Stimulated activated CD4-positive, alpha-beta T cell treated with anti-CD3 and anti-CD28 coated beads, Interleukin-15, amount 100 ng/mL, for 48 hours (primary cell): ENCODE measurements at places on chromosomes 16 and 17.

DNA sequence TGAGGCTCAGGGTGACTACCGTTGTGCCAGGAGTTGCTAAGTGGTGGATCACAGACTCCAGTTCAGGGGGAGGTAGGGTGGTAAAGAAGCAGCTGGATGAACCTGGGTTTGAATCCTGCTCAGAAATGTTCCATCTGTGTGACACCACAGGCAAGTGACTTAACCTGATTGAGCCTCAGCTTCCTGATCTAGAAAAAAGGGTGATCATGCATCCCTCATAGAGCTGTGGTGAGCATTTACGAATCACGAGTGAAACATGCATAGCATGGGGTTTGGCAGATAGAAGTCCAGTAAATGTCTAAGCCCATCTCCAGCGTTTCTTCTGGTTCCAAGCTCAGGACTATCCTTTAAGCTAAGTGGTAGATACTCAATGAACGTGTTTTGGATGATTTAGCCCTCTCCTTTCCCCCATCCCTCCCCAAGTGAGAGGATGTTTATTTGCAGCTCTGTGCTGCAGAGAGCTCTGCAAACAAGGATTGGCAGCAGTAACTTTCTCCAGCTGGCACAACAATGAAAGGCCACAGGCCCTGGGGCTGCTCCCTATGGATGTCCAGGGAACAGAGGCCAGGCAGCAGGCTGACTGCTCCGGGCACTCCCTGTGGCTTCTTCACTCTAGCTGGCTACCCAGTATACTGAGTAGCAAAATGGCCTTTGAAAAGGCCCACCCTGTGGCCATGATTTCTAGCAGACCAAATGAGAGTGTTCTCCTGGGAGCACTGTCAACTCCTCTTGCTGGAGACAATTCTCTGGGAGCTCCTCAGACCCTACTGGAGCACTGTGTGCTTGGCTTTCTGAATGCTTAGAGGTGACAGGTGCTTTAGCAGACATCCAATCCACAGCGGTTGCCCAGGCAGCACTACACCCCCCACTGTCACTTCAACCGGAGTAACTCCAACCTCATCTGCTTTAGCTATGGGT is 21.3 kb downstream of the CA4 start:
- DNase-seq: no peak

DNA sequence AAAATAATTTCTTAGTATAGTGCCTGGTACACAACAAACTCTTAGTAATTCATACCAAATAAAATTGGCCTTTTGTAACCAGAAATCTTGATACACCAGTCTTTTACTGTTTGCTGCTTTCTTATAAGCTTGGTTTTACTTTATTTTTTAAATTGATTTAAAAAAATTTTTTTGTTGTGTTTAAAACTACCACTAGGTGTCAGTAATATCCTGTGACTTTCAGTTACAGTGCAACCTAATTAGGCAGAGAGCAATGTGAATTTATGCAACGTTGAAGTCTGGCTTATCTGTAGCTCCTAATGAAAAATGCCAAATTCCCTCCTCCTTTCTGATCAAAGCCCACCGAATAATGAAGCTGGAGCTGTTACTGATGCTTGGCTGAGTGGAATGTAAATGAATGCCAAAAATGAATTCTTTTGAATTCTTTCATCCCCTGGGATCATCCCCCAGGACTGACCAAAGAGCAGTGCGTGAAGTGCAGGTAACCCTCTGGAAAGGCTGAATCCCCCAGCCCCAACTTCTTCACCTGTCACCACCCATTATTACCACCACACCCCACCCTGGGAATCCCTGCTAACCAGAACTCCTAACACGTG is 3.8 kb downstream of the ERCC4 start:
- no peak for DNase-seq

- no peak for DNase-seq
These were observed 82.5 kb downstream of the C17orf67 start for GRCh38 chr17:56751145-56751738.

GRCh38 chr17:65855245-65855644 is 293.8 kb upstream of the AXIN2 start:
- no peak for DNase-seq

GRCh38 chr17:17387498-17388362 is 84.6 kb downstream of the NT5M start:
- no peak for DNase-seq

- DNase-seq: no peak
These were observed 37.7 kb upstream of the RHBDL3 start for GRCh38 chr17:32227910-32228309.

DNA sequence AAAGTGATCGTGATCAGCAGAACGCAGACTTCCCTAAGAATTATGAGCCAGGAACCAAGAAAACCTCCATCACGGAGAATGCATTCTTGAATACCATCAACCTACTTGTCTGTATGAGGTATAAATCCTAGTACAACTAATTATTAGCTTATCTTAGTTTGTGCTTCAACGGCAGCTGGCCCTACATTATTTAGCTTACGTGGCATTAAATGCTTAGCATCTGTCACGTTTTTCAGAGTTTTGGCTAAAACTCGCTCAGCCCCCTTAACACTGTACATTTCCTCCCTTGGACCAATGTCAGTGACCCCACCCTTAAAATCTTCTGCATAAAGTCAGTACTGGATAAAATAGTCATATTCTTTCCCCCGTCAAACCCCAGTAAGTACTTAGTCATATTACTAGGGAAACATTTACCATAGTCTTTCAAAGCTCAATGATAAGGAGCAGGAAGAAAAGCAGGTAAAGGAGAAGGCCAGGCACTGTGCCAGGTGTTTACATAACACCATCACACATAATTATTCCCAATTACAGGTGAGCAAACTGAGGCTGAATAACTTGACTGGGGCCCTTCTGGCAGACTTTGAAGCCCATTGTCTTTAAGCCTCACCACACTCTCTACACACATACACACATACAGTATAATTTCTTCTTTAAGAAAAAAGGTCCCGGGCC is 16.6 kb upstream of the TXNDC11 start:
- DNase-seq: no peak

GRCh38 chr16:65355706-65356105 is 233.8 kb upstream of the CDH11 start:
- DNase-seq: no peak

- DNase-seq: no peak
These were observed 75.5 kb downstream of the MYH10 start for GRCh38 chr17:8555062-8555461.

GRCh38 chr16:50613964-50614474 is 65.8 kb downstream of the NKD1 start:
- no peak for DNase-seq

GRCh38 chr16:89955001-89955685 is 6.6 kb downstream of the DEF8 start:
- no peak for DNase-seq

DNA sequence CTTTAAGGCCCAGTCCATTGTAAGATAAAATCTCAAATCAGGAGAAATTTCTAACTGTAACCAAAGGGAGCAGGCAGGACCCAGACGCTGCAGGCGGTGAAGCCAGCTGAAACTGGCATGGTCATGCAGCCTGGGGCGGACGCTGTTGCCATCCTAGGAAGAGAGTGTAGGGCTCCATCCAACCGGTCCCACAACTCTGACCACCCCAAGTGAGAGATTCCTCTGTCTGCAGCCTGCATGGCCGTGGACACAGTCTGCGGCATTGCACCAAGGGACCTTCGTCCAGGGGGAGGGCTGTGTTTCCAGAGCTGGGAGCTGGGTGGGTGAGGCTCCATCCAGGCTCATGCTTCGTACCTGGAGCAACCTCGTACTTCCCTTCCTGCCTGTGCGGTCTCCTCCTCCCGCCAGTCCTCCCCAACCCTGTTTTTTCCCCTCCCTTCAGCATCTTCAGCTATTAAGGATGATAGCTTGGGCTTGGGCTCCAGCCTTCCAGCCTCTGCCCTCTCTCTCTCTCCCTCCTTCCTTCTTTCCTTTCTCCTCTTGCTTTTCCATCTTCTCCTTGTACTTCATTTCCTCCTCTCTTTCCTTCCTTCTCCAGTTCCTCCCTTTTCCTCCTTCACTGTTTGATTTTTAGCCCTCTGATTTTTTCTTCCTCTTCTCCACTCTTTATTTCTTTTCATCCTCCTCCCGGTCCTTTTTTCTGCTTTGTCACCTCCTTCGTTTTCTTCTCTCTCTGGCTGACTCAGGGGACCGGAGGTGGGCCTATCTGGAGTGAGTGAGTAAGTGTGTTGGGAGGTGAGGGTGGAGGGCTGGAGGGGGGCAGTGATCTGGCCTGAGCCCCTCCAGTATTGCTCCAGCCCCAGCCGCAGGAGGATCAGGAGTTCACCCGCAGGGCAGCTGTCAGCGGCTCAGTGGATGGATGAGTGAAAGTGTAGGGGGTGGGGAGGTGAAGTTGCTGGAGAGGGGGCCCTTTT is 17.0 kb upstream of the LHX1 start:
- no peak for DNase-seq

GRCh38 chr16:77085981-77086380 is 105.0 kb upstream of the MON1B start:
- DNase-seq: no peak

- no peak for DNase-seq
These were observed 183.3 kb downstream of the LGALS9B start for GRCh38 chr17:20284022-20284421.

GRCh38 chr17:54451051-54451450 is 449.6 kb upstream of the TOM1L1 start:
- DNase-seq: no peak

DNA sequence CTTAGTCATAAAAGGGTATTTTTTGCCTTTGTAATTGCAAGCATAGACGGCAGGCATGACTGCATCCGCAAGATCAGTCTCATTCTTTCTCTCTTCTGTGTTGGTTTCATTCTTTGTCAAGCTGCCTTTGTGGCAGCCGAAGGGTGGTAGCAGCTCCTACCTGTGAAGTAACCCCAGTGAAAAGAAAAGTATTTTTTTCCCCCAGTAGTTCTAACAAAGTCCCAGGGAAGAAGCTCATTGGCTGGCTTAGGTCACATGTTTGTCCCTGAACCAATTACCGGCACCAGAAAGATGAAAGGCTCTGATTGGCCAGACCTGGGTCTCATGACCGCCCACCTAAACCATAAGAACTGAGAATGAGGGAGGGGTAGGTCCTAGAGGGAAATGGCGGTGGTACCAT is 110.7 kb downstream of the RAP1GAP2 start:
- DNase-seq: peak; percentile 59

- DNase-seq: no peak
These were observed 11.7 kb downstream of the TMEM238L start for GRCh38 chr17:10792151-10792550.

- DNase-seq: no peak
These were observed 55.4 kb upstream of the DOC2B start for GRCh38 chr17:236641-237405.

DNA sequence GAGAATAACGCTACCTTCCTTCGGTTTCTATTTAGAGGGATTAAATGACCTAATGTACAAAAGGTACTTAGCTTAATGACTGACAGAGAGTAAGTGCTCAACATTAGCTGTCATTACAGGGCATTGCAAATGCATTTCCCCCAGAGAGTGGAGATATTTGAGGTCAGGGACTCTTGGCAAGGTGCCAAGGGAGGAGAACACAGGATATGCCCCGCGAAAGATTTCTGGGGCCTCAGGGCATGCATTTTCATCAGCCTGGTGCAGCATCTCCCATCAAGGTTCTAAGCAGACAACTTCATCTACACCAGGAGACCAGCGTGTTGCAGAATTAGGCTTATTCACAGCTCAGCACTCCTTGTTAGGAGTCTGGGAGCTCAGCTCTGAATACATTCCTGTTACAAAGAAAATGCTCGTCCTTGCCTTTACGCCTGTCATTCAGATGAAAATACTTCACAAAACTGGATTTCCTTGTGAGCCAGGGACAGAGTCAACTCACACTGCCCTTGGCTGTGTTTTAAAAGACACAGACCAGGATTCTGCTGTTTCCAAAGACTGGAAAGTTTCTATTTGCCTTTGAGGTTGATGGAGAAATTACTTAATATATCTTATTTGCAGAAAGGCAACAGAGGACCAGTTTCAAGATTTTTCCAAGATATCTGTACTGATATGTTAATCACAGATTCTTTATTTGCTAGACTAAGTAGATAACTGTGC is 108.2 kb downstream of the VAT1L start:
- DNase-seq: no peak

DNA sequence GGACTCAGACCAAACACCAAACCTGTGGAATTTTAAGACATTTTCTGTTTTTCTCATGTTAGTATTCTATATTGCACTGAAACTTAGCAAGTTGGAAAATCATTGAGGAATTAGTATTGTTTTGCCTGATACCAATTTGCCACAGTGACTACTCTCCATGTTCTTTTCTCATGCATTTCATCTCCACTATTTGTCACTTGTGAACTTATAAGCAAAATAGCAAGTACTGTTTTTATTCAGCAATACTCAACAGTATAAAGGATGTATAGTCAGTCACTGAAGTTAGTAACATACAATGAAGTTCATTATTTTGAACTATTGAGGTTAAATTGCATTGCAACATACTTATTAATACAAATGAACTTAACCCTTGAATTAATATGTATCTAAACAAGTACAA is 5.8 kb upstream of the VPS35L start:
- no peak for DNase-seq

DNA sequence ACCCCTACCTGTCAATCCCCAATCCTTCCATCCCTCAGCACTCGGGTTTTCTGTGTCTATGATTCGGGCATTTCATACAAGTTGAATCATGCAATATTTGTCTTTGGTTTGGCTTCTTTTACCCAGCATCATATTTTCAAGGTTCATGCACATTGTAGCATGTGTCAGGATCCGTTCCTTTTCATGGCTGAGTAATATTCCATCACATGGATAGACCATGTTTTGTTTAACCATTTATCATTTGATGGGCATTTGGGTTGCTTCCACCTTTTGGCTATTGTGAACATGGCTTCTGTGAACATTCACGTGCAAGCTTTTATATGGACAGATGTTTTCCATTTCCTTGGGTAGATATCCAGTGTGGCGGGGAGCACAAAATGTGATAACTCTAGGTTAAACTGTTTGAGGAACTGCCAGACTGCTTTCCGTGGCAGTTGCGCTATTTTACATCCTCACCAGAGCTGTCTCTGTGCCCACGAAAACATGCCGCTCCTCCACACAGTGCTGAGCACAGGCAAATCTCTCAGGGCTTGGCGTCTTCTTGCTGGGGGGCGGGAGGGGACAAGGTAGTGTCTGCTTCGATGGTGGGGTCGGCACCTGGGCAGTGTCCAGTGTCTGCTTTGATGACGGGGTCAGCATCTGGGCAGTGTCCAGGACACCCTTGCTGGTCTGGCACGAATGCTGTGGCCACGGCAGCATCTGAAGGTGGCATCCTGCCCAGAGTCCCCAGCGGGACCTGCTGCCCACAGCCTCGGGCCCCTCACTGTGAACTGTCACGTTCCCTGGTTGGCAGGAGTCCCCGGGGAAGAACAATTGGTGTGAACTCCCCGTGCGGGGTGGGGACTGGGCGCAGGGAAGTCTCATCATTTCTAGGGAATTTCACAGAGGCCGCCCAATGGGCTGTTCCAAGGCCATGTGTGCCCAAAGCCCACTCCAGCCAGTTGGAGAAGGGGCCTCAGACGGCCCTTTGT is 32.4 kb upstream of the JPH3 start:
- DNase-seq: no peak
